ENCODE measurements at places on chromosomes 1 and 21. TPM values are rescaled to one million over a fixed set of nuclear protein-coding genes. Genes with fewer than 3 reads are reported as not detected.

INKA2 gene
- 2.8 TPM for total RNA-seq

FAM131C gene
- 5.1 TPM for total RNA-seq

PPT1 gene
- total RNA-seq = 83.4 TPM

C1orf216 gene
- total RNA-seq = 13.1 TPM

TINAGL1 gene
- not detected for total RNA-seq

DNA sequence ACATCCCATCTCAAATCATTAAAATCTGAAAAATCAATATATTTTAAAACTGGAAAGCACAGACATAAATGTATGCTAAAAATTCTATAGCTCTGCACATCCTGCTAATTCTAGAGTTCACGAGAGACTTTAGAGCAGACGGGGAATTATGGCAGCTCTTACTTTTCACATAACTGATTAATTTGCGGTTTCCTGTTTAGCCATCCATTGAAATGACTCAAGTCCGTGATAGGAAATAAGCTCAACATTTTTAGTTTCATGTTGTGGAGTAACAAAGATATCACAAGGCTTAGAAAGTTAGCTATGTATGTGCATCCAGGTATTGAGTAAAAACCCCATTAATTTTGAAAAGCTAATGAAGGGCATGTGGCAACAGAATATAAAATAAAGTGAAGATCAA, 123.2 kb downstream of the SMYD2 start:
- no peak for DNase-seq

GRCh38 chr1:15949453-15950245, 26.3 kb downstream of the ZBTB17 start:
- peak; percentile 92 for DNase-seq

DNA sequence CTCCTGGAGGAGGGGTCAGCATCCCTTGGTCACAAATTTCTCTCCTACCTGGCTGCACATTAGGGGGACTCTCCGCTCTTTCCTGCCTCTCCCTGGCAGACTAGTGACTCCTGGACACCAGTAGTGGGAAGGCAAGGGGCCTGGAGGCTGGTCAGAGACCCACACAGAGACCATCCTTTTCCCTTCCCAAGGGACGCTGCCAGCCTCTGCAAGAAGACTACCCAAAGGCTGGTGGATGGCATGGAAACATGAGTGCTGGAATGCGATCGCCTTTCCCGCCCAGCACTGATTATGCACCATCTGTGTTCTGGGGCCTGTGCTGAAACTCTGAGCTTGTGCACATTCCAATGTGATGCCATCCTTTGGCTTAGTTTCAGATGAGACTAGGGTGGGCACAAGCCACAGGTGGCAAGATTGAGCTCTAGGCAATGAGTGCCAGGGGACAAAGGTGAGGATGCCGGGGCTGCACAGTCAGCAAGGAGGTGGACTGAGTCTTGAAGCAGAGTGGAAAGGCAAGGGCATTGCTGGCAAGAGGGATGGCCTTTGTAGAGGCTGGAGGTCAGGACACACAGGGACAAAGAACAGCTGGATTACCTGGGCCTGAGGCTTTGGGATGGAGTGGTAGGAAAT, 12.6 kb upstream of the EPS8L3 start:
- no peak for DNase-seq

GRCh38 chr1:30420519-30421050, 302.8 kb downstream of the MATN1 start:
- DNase-seq = no peak

- no peak for DNase-seq
These were observed 46.3 kb downstream of the ITPKB start for GRCh38 chr1:226692823-226693222.

GRCh38 chr1:183905508-183906113, 100.7 kb downstream of the RGL1 start:
- no peak for DNase-seq

GRCh38 chr1:75529488-75529887, 81.4 kb downstream of the SLC44A5 start:
- no peak for DNase-seq

- no peak for DNase-seq
These were observed 81.2 kb downstream of the PROX1 start for GRCh38 chr1:214068979-214069378.
